Liver (tissue), 10 donors: ENCODE measurements at places on chromosomes 5 and 9. TPM values are rescaled to one million over a fixed set of nuclear protein-coding genes. Genes with fewer than 3 reads are reported as not detected.

INSL6 gene
- not detected for total RNA-seq

HRH2 gene
- total RNA-seq = 2.6 TPM

DNAJC25 gene
- 9.3 TPM for total RNA-seq

GAS1 gene
- 7.4 TPM for total RNA-seq

ZBED3 gene
- total RNA-seq = 2.8 TPM
